ENCODE measurements at places on chromosomes 6 and 20. TPM values are rescaled to one million over a fixed set of nuclear protein-coding genes. Genes with fewer than 3 reads are reported as not detected.

CYP39A1 gene
- 3.8 TPM for total RNA-seq

TBC1D32 gene
- total RNA-seq, result 21.0 TPM

- DNase-seq, result no peak
These were observed 25.1 kb upstream of the ZSCAN9 start for GRCh38 chr6:28200020-28200419.

DNA sequence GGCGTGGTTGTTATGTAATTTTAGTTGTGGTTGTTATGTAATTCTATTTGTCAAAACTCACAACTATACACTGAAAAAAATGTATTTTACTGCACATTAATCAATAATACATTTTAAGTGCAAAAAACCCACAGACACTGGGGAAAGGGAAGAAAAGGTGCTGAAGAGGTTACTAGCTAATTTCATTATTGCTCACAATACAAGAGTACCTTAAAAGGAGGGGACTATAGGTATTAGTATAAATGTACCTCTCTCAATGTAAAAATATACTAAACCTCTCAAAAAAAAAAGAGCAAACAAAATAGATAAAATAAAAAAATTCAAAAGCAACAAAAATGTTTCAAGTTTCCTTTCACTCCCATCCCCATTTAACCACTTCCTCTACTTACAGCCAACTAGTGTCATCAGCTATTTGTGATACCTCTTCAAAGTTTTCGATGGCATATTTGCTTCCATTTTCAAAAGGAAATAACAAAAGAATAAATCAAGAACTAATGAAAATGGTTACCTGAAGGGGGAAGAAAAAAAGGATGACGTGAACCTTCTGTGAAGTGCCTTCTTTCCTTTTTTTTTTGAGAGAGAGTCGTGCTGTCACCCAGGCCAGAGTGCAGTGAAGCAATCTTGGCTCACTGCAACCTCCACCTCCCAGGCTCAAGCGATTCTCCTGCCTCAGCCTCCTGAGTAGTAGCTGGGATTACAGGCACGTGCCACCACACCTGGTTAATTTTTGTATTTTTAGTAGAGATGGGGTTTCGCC, 30.2 kb downstream of the RANBP9 start:
- DNase-seq, result no peak

- DNase-seq, result no peak
These were observed 23.6 kb downstream of the COL11A2 start for GRCh38 chr6:33168639-33169038.

DNA sequence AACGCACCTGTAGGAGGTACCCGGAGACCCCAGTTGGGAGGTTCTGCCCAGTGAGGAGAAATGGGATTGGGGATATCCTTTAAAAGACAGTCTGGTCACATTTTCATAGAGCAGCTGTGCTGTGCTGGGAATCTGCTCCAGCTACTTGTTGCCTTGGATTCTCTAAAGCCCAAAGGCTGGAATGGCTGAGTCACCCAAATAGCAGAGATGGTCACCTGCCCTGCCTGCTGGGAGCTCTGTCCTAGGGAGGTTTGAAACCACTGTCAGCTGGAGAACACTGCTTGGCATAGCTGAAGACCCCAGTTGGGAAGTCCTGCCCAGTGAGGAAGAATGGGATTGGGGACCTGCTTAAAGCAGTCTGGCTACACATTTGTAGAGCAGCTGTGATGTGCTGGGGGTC, 34.8 kb upstream of the TFB1M start:
- no peak for DNase-seq

FNDC11 gene
- total RNA-seq, result 1.0 TPM

HUS1B gene
- total RNA-seq, result 0.77 TPM

CST1 gene
- 3.6 TPM for total RNA-seq

GRCh38 chr20:47605673-47606413, 104.2 kb downstream of the NCOA3 start:
- DNase-seq, result no peak

DNA sequence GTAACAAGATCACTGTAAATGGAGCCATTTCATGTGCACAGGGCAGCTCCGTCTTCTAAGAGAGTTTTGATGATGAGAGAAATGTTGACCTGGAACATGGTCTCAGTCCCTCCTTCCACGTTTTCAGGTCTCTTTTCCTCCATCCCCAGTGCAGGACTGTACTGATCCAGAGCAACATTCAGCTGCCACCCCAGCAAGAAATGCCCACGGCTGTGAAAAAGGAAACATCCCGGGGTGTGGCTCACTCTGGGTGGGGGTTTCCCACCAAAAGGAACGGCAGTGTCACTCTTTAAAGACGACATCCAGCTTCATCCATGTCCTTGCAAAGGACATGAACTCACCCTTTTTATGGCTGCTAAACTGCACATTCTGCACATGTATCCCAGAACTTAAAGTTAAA, 92.6 kb downstream of the ERMARD start:
- DNase-seq, result no peak

DNA sequence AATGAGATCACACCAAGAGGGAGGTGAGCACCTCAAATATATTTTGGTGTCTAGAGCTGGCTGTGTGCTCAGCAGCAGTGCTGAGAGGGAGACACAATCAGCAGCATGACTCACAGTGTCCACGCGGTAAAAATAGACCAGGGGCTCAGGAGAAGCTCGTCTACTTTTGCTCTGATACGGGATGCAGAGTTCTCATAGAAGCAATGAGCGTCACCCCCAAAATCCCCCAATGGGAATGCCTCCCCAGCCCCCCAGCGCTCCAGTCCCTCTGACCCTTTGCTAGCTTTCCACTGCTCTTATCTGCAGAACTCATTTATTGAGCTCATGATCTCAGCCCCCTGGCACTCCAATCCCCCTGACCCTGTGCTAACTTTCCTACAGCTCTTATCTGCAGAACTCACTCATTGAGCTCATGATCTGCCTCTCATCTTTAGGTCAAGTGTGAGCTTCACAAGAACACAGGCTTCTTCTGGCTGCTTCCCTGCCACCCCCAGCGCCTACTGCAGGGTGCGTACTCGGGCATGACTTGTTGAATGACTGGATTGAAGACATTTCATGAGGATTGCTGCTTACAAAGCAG, 34.0 kb downstream of the SYNDIG1 start:
- peak; percentile 63 for DNase-seq

MICAL1 gene
- total RNA-seq, result 30.8 TPM

DNA sequence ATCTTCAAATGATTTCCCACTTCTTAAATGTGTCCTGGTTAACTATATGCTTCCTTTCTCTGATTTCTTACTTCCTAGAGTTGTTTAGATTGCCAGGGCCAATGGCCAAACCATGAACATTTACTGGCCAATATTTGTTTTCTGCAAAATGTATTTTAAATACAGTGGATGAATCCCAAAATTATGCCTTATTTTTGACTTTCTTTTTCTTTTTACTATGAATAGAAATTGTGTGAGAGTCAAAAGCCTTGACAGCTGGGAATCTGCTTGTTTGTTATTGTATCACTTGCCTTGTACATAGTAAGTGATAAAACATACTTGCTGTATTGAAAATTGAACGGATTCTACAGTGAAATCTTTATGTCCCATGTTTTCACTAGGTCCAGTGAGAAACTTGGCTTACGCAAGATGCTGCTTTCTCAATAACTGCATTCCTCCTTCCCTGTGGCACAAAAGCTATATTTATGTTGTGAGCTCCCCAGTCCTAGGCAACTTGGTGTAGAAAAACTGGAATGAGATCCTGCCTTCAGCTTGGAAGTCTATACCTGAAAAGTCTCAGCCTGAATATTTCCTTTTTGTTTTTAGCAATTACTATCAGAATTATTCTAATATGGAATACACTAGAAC, 295.2 kb downstream of the EPHA7 start:
- DNase-seq, result no peak

DNA sequence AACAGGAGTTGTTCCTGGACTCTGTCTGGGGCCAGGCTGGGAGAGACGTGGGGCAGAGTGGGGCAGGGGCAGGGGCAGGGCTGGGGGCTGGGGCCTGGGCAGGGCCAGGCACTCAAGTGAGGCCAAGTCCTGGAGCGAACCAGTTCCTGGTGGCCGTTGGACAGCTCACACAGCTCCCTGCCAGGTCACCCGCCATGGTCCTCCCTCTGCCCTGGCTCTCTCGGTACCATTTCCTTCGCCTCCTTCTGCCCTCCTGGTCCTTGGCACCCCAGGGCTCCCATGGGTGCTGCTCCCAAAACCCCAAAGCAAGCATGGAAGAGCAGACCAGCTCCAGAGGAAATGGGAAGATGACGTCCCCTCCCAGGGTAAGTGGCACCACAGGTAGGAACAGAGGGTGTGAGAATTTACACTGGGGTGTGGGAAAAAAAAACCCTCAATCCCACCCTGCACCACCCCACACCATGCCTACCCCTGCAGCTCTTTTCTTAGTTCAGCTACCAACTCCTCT, at the start of gene MCCD1:
TSS of gene MCCD1 (plus strand) at position 142 of the 508 bp plus-strand sequence. CDS start at position 195, 53 bp downstream.
- no peak for DNase-seq

- DNase-seq, result peak; percentile 13
These were observed 17.5 kb upstream of the KCNK16 start for GRCh38 chr6:39339868-39340550.

SLC52A3 gene
- total RNA-seq, result not detected

PKIG gene
- 140 TPM for total RNA-seq

DNA sequence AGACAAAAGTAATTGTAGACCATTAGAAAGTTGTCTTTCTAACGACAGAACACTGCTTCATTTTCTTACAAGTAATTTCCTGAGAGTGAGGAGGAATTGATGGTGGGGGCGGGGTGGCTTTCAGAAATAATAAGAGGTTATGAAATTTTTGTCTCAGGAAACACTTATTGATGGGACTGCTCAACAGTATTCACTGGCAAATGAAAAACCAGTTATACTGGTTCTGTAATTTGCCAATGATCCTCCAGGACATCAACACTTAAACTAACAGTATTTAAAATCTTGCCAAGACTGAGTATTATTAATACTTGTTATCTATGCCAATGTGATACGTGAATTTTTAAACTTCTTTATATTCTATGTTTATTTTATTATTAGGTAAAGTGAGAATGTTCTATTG, 41.8 kb upstream of the FUT9 start:
- no peak for DNase-seq

LHFPL5 gene
- not detected for total RNA-seq

GRCh38 chr20:47927385-47927851, 142.1 kb upstream of the SULF2 start:
- DNase-seq, result peak; percentile 7

GHRH gene
- total RNA-seq, result not detected

EYS gene
- total RNA-seq, result not detected

GRCh38 chr6:76984572-76984971, 478.7 kb downstream of the HTR1B start:
- no peak for DNase-seq

GRCh38 chr6:91098006-91098405, 511.1 kb upstream of the MAP3K7 start:
- DNase-seq, result peak; percentile 19

GRCh38 chr20:49123982-49124381, 64.2 kb downstream of the STAU1 start:
- no peak for DNase-seq

GRCh38 chr20:49660912-49661311, 52.8 kb downstream of the B4GALT5 start:
- DNase-seq, result no peak

SIRPB1 gene
- 0.17 TPM for total RNA-seq

GRCh38 chr6:52984247-52984646, 10.8 kb downstream of the GSTA4 start:
- peak; percentile 65 for DNase-seq

GRCh38 chr20:35743693-35744491, 1.8 kb upstream of the RBM39 start:
- DNase-seq, result no peak

TFEB gene
- total RNA-seq, result 5.6 TPM

DNA sequence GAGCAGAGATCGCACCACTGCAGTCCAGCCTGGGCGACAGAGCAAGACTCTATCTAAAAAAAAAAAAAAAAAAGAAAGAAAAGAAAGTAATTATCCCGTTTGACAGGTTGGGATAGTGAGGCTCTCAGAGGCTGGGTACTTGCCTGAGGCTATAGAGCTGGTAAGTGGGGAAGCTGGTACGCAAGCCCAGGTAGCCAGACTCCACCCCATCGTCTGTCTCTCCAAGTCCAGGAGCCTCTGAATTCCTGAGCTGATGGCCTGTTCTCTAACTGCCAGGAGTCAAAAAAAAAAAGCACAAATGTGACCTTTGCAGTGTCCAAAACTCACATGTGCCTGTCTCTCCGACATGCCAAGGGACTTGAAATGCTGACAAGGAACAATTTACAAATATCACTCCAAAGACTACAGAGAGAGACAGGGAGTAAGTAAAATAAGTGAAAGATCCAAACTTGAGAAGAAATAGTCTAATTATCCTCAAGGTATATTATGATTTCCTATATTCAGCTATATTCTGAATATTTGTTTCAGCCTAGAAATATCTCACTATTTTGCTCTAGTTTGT, 109.1 kb upstream of the SCAF8 start:
- no peak for DNase-seq

MDFI gene
- total RNA-seq, result 3.3 TPM

- DNase-seq, result no peak
These were observed 250.8 kb downstream of the SOX4 start for GRCh38 chr6:21844120-21844917.

PTK6 gene
- under 0.01 TPM for total RNA-seq

SLC44A4 gene
- not detected for total RNA-seq

RPP21 gene
- 30.2 TPM for total RNA-seq

GRCh38 chr6:122130026-122130348, 269.5 kb upstream of the HSF2 start:
- DNase-seq, result no peak

DNA sequence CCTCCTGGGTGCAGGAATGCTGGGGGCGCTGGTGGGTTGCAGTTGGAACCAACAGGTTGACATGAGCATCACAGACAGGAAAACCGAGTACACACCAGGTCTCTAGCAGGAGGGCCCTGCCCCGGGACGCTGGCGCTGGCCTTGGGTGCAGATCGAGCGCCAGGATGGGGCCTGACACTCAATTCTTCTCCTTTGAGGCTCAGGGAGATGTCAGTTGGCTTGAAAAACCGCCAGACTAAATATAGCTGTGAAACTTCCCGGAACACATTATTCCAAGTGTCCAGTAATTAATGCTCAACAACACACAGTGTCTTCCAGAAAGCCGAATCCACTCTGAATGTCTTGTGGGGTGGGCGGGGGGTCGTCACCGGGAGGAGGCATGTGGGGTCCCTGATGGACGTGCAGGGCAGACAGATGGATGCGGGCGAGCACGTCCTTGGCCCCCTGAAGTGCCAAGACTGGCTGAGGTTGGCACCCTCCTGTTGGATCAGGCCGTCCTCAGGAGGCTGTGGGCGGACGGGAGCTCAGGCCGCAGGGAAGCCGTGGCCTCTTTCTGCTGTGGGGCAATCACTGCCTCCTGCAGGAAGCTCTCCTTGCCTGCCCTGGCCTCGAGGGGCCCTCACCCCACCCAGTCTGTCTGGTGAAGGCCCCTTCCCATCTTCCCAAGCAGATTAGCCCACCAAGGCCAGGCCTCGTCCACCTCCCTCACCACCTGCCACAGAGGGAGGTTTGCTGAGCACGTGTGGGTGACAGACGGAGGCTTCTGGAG, 19.4 kb upstream of the GATA5 start:
- no peak for DNase-seq

GRCh38 chr6:159217595-159218275, 48.5 kb downstream of the FNDC1 start:
- DNase-seq, result peak; percentile 31

- DNase-seq, result no peak
These were observed 102.7 kb downstream of the TRDN start for GRCh38 chr6:123533862-123534648.

LTB gene
- total RNA-seq, result not detected

GRCh38 chr6:159985296-159985945, 16.5 kb downstream of the IGF2R start:
- no peak for DNase-seq

Data from fibroblast of lung (primary cell).